ENCODE measurements at places on chromosomes 11 and 22. TPM values are rescaled to one million over a fixed set of nuclear protein-coding genes. Genes with fewer than 3 reads are reported as not detected.
A peak's percentile ranks its signal among the peaks of the same experiment; 100 is the strongest.

Gene AMOTL1
- 84.2 TPM for total RNA-seq

Gene CHRNA10
- 2.4 TPM for total RNA-seq

Gene ACP2
- total RNA-seq, result 36.8 TPM

Gene SEC14L6
- 0.57 TPM for total RNA-seq

GRCh38 chr22:40593460-40594273 lies 42.9 kb downstream of the MRTFA start:
- DNase-seq, result no peak

- DNase-seq, result no peak
Observed at GRCh38 chr11:119573858-119574257, 150.9 kb upstream of the THY1 start.

GRCh38 chr11:73072935-73073481 lies 69.1 kb downstream of the FCHSD2 start:
- no peak for DNase-seq

- no peak for DNase-seq
Observed at GRCh38 chr11:115819014-115819413, 314.8 kb upstream of the CADM1 start.

GRCh38 chr11:101456812-101457211 lies 127.0 kb downstream of the TRPC6 start:
- no peak for DNase-seq

GRCh38 chr22:42676059-42676607 lies 26.9 kb upstream of the CYB5R3 start:
- no peak for DNase-seq

DNA sequence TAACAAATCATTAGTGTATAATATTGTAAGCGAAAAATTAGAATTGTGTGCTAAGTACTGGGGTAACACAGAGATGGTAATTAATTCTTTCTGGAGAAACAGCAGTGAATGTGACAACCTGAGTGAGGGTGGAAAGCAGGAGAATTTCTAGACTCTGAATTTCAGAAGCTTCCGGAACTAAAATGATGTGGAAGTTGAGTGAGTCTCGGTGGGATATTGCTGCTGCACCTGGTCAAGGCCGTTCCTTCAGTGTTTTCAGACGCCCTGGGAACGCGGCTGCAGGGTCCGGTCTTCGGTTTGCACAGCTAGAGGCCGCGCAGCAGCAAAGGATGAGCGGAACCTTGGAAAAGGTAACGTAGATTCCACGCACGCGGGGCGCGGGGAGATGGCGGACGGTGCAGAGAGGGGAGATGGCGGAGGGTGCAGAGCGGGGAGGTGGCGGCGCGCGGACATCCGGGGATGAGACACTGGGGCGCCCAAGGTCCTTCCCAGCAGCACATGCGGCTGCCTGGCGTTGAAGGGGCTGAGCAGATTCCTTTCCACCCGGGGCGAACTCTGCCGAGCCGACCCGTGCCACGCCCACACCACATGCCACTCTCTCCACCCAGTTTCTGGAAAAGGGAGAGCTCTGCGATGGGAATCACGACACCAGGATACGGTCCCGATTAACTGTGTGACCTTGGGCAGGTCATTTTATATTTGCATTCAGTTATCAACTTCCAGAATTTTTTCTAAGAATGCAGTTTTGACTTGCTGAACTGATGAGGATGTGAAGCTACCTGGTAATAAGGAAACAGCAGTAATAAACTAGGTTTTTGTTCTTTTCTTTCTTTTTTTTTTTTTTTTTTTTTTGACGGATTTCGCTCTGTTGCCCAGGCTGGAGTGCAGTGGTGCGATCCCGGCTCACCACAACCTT lies at the start of gene MRPL48:
TSS of gene MRPL48 (plus strand) at position 232 of the 916 bp plus-strand sequence. CDS start at position 330, 98 bp downstream.
- peak; percentile 92 for DNase-seq

DNA sequence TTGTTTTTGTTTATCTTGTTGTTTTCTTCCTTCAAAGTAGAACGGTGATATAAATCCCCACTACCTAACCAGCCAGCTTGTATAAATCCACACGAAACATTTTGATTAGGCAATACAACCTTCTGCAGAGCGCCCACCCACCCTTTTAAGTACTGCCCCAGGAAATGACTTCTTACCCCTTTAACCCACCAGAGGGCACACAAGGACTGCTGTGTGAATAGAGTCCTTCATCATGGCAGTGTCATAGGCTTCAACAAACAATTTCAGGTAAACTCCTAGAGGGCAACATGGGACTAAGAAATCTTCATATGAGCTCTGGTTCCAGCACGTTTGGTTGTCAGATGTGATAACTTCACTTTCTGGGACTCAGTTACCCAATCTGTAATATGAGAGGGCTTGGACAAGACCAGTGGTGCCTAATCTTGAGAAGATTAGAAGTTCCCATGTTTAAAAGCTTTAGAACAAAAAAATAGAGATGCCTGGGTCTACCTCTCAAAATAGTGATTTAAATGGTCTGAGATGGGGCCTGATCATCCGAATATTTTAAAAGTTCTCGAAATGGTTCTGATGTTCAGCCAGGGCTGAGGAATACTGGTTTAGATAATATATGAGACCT lies 56.1 kb downstream of the PIWIL4 start:
- peak; percentile 57 for DNase-seq

- DNase-seq, result no peak
Observed at GRCh38 chr11:132866783-132867545, 665.3 kb downstream of the OPCML start.

DNA sequence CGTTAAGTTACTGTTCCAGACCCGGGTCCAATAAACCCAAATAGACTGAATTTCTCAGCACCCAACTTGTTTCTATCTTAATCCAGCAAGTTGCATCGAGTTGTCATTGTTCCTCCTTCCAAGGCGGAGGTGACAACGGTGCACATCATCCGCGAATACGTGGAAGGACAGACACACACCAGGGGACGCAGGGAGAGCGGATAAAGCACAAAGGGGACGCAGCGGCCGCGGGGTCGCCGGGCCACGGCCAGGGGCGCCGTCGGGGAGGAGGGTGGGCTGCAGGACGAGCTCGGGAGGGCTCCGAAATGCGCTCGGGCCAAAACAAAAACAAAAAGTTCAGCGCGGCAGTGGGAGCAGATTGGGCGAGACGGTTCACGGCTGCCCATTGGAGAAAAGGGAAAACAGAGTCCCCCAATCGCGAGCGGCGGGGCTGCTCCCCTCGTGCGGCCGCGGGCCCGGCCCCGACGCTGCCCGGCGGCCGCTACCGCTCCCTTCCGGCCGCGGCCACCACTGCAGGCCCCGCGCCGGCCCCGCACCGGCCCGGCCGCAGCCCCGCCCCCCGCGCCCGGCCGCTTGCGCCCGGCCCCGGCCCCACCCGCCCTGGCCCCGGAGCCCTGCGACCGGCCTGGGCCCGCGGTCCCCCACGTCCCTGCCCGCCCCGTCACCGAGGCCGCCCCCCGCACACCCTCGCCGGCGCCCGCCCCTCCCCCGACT lies 518 bp downstream of the KMT5B start:
- DNase-seq, result peak; percentile 79

DNA sequence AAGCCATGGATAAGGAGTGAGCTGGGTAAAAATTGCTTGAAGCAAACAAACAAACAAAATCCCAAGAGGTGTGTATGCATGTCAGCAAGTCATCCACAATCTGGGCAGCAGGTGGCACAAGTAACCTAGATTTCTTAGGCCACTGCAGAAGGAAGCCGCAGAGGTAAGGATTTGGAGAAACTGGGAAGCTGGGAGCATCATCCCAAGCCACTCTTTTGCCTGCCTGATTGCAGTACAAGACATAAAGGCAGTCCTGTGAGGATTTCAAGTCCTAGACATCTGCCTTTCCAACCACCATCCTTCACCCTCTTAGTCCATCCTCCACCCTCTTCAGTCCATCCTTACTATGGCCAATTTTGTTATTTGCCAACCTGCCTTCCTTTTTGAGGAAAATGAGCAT lies 67.2 kb upstream of the BMAL1 start:
- peak; percentile 58 for DNase-seq

DNA sequence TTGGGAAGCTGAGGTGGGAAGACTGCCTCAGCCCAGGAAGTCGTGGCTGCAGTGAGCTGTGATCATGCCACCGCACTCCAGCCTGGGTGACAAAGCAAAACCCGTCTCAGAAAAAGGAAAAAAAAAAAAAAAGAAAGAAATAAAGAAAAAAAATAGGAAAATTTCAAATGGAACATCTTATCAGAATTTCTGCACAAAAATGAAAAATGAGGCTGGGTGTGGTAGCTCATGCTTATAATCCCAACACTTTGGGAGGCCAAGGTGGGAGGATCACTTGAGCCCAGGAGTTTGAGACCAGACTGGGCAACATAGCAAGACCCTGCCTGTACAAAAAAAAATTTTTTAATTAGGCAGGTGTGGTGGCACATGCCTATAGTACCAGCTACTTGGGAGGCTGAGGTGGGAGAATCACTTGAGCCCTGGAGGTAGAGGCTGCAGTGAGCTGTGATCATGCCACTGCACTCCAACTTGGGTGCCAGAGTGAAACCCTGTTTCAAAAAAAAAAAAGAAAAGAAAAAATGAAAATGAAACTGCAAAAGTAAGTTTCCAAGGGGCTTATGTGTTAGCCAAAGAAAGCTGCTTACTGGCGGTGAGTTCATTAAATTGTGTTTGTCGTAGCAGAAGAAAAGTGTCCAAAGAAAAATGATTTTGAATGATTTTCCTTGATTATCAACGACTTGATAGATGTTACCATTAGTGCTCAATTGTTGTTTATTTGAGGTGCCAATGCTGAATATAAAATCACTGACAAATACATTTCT lies 7.5 kb upstream of the CRKL start:
- DNase-seq, result no peak

Data from ureter (tissue), 1 donor.